Fibroblast of the aortic adventitia (primary cell): ENCODE measurements at places on chromosomes 5 and 9. TPM values are rescaled to one million over a fixed set of nuclear protein-coding genes. Genes with fewer than 3 reads are reported as not detected.

GRCh38 chr9:71630377-71630995 lies 137.8 kb downstream of the CEMIP2 start:
- DNase-seq: no peak

- no peak for DNase-seq
These were observed 180.1 kb upstream of the MVB12B start for GRCh38 chr9:126146254-126147145.

GRCh38 chr5:54610197-54610944 lies 92.8 kb downstream of the SNX18 start:
- no peak for DNase-seq

GRCh38 chr5:97888439-97888838 lies 705.4 kb upstream of the RIOK2 start:
- DNase-seq: no peak

DNA sequence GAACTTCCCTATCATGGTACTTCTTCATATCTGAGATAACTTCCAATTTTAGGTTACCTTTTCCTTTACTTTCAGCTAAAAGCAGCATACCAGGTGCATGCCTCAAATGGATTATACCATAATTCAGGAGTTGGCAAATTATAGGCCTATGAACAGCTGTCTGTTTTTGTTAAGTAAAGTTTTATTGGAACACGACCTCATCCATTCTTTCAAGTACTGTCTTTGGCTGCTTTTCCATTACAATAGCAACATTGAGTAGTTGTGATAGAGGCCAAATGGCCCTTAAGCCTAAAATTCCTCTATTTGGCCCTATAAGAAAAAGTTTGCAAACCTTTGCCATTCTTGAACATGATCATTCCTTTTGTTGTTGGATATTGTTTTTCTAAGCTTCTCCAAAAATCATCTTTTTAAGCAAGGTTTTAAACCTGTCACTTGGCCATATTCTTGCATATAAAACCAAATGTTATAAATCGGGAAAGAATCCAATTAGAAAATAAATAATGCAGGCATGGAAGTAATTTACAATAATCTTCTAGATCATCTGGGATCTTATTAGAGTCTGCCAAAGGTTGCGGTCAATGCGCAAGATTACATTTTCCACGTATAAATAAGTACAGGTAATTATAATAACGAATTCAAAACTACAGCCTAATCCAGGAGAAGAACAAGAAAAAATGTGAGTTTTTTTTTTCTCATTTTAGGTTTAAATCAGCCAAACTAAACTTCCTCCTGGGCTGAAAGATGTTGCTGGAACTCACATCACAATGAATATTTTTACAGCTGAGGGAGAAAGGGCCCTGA lies 226.5 kb upstream of the ANKRD55 start:
- DNase-seq: no peak

- no peak for DNase-seq
These were observed 67.2 kb upstream of the IER5L start for GRCh38 chr9:129245276-129245675.

DNA sequence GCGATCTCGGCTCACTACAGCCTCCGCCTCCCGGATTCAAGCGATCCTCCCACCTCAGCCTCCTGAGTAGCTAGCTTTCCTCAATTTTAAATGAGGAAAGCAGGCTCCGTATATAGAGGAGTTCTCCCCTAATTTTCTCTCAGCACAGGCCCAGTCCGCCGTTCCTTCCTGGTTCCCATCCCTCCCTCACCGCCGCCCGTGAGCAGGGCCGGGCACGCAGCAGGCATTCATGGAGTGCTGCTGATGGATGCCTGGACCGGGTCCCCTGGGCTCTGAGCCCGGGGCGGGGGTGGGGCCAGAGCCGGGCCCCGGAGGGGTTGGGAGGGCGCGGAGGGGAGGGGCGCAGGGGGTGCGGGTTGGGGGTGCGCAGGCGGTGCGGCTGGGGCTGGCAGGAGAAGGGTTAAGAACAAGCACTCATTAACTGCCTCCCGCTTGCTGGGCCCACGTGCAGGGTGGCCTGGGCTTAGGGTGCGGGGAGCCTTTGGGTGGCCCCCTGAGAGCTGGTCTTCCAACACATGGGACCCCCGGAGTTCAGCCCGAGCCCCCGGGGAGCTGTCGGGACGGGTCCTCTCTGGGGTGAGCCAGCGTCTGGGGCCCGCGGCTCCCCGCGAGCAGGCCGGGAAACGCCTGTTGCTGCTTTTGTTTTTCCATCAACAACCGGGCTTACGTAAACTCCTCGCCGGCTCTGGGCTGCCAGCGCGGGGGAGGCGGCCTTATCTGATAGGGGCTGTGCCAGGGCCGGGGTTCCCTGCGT lies 33.7 kb downstream of the LHX2 start:
- DNase-seq: peak; percentile 40

- DNase-seq: peak; percentile 94
These were observed 18.2 kb downstream of the FAF2 start for GRCh38 chr5:176466245-176466871.

DNA sequence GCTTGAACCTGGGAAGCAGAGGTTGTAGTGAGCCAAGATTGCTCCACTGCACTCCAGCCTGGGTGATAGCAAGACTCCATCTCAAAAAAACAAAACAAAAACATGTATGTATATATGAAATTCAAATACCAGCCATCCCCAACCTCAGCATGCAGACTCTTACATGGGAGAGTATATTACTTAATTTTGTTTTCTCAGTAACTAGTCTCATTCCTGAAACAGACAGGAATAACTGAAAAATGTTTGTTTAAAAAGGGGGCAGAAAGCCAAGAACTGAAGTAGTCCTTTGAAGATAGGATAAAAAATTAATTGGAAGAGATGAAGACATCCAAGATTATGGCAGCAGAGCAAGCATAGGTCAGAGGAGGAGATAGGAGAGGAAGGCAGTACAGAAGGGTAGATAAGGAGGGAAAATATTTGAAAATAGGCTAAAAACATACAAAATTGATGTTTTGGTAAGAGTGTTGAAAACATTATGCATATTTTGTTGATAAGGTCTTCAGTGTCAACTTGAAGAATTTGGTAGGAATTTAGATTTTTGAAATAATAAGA lies 309.9 kb downstream of the MAT2B start:
- DNase-seq: peak; percentile 37

GRCh38 chr9:93111371-93112115 lies 15.5 kb downstream of the CARD19 start:
- no peak for DNase-seq

- DNase-seq: peak; percentile 46
These were observed 50.3 kb downstream of the CPLANE1 start for GRCh38 chr5:37198842-37199241.

GRCh38 chr5:84693256-84693655 lies 308.6 kb upstream of the EDIL3 start:
- no peak for DNase-seq

GRCh38 chr5:2663489-2663888 lies 88.0 kb downstream of the IRX2 start:
- no peak for DNase-seq

DNA sequence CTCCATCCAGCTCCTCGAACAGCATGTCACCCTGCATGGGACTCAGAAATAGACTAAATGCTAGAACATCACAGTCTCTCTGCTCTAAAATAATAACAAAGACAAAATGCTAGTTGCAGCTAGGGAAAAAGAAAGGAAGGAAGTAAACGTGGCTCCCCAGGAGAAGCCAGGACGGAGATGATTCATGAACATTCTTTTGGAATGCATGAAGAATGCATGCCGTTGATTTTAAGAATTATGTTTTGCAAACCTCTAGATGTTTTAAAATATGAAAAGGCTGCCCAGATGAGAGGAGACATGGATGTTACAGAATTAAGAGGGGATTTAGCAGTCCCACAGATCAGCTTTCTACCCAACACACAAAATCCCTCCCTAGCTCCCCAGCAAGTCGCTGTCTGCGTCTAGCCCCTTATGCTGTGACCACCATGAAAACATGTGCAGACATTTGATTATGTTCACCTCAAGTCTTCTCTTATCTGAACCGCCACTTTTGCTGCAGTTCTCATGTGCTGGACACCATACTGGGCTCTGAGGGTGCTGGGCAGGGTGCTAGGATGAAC lies 139.4 kb upstream of the LMX1B start:
- peak; percentile 60 for DNase-seq

- peak; percentile 12 for DNase-seq
These were observed 28.8 kb downstream of the AK8 start for GRCh38 chr9:132849185-132849706.

GRCh38 chr5:14928661-14929060 lies 57.1 kb upstream of the ANKH start:
- DNase-seq: no peak

- peak; percentile 94 for DNase-seq
These were observed 202.7 kb upstream of the CDKN2B start for GRCh38 chr9:22211588-22212360.

DNA sequence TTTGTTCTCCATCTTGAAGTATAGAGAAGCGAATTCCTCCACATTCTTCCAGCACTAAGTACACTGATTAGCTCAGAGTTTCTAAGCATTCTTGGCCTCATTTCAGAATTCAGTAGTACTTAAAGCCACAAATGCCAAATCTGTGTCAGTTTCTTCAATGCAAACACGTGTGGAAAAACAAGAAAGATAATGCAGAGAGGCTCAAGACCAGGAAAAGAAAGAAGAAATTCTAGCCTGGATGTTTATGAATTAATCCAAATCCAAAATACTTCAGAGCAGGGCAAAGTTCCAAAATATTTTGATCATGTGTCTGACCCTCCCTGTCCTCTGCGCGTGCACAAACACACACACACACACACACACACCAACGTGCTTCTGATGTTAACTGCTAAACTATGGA lies 457.6 kb downstream of the SLCO4C1 start:
- DNase-seq: peak; percentile 36

- DNase-seq: peak; percentile 16
These were observed 1085.4 kb upstream of the CDH6 start for GRCh38 chr5:30108051-30108450.

DNA sequence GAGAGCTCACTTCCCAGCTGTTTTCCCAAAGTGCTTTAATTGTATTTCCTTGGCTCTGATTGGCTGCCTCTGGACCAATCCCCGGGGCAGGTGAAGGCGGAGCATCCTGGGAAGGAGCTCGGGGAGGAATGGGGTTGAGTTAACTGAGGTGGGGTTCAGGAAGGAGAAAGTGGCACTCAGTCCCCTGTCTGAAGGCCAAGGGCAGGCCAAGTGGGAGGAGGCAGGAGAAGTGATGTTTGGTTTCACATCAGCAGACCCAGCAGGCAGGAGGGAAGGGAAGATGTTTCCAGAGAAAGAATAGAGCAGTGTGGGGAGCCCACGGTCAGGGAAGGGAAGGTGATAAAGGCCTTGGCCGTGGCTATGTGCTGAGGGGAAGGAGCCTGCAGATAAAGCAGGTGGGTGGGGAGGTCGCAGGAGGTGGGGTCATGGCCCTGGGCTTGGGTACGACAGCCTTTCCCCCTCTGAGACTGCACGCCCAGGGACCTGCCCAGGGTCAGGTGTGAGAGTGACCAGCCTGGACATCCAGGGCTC lies 3.1 kb downstream of the TSPAN17 start:
- DNase-seq: peak; percentile 10

DNA sequence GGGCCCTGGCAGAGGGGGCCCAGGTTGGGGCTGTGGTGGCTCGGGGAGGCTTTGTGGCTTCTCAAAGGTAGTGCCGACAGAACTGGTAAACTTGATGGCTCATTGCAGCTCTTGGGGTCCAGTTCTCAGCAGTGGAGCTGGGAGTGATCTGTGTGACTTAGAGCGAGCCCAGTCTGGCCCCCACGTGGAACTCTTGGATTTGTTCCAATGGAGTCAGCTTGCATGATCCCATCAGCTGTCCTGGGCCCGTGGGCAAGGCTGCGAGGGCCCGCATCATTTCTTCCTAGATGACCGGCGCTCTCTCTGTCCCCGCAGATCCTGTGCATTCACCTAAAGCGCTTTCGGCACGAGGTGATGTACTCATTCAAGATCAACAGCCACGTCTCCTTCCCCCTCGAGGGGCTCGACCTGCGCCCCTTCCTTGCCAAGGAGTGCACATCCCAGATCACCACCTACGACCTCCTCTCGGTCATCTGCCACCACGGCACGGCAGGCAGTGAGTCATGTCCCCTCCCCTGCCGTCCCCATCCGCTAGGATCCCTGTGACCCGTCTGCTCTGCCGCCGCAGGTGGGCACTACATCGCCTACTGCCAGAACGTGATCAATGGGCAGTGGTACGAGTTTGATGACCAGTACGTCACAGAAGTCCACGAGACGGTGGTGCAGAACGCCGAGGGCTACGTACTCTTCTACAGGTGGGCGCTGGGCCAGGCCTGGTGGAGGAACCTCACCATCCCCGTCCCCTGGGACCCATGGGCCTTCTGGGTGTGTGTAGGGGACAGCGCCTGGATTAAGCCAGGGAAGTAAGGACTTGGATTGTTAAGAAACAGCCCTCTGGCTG lies 39.2 kb downstream of the USP20 start:
- DNase-seq: no peak

GRCh38 chr5:38119836-38120235 lies 138.5 kb upstream of the EGFLAM start:
- DNase-seq: no peak

DNA sequence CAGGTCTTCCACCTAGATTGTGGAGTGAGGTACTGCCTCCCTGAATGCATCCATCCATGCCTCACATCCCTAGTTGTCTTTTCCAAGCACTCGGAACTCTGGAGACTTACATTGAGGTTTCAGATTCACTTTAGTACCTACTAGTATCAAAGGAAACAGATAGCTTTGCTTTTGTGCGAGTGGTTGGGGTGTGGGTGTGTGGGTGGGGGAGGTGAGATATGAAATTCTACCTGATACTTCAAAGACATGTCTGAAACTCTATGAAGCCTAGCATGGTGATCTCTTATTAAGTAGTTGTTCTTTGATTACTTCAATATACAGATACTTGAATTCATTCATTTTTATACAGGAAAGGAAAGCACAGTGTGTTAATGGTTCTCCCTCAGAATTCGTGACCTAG lies 64.4 kb downstream of the MCCC2 start:
- DNase-seq: no peak

- DNase-seq: peak; percentile 95
These were observed 12.4 kb downstream of the PTGS1 start for GRCh38 chr9:122382901-122383850.

GRCh38 chr5:80763873-80764647 lies 109.3 kb upstream of the DHFR start:
- no peak for DNase-seq

GRCh38 chr5:36496471-36496870 lies 109.9 kb upstream of the SLC1A3 start:
- no peak for DNase-seq

Gene OR2V1
- not detected in 2 replicates for total RNA-seq

Gene ITK
- not detected in 2 replicates for total RNA-seq

Gene SPINK4
- not detected in 2 replicates for total RNA-seq

Gene HAPLN1
- 1.3 TPM in 1 of 2 replicates, not detected in the other for total RNA-seq

Gene FAM153A
- total RNA-seq: not detected in 2 replicates

Gene CMBL
- 12.3 and 13.6 TPM in 2 replicates for total RNA-seq

Gene MEF2C
- 23.5 and 38.6 TPM in 2 replicates for total RNA-seq

Gene ADAMTS13
- 1.4 and 2.1 TPM in 2 replicates for total RNA-seq
